Left renal pelvis (tissue), 4 donors: ENCODE measurements at places on chromosomes 5 and 9. TPM values are rescaled to one million over a fixed set of nuclear protein-coding genes. Genes with fewer than 3 reads are reported as not detected.

GRCh38 chr5:102886586-102886985 is 131.5 kb downstream of the PAM start:
- no peak for DNase-seq

DNA sequence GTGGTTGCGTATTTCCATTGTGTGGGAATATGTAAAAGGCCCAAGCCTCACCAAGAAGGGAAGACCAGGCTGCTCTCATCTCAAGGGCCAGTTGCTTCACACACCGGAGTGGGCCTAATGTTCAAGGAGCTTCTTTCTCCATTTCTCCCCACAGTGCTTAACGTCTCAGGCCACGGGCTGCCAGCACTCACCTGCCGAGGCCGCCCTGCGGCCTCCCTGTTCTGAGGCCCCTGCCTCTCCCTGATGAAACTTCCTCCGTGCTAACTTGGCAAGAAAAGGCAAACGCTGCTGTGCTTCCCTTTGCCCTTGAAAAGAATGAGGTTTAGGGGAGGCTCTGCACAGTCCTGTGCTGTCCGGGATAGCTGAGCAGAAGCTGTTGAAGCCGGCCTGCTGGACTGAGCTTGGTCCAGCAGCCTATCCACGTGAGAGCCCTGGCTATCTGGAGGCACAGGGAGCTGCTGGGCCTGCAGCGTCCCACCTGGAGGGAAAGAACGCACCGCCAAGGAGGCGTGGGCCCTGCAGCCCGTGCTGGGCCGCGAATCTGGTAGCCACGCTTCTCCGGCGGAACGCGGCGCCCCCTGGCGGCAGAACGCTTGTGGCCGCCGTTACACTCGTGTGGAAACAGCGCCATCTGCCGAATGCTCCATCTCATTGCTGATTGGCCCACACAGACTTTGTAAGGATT is 73.5 kb upstream of the PRSS3 start:
- peak; percentile 55 for DNase-seq

ANKRD20A1 gene
- 0.81 TPM for polyA plus RNA-seq

DNA sequence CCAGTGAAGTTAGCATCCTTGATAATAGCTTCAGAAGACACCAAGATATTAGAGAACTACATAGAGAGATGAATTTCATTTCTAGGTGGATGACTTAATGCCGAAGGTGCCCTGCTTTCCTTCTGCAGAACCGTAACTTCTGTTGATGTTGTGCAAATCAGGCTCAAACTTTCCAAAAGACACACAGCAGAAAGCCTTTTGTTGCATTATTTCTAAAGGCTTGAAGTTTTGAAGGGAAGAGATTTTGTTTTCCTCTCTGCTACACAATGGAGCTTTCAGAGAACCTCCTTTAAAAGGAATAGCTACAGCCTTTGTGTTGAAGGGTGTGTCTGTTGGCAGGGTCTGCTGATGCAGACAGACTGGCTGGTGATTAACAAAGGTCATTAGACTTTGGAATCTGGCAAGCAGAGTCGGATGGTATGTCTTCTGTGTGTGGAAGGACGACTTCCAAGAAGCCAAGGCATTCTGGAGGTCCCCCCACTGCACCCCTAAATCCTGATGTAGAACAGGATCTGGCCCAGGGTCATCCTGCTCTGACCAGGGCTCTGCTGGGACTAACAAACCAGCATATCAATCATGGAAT is 57.8 kb downstream of the ZNF462 start:
- no peak for DNase-seq

ACTL7B gene
- polyA plus RNA-seq, result not detected

DNA sequence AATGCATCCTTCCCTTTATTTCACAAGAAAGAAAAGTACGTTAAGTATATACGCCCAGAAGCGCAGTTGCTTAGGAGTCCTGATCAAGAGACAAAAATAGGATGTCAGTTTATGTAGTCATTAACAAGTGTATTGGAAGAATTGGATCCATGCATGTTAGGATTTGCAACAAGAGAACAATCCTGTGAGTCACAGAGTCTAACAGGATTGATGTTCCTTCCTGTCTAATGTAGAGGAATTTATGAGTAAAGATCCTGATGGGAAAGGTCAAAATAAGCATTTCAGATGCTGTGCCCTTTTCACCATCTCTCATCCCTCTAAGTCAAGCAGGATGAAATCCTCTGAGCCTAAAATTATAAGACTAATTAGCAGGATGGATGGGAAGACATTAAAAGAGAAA is 406.0 kb upstream of the GRIA1 start:
- DNase-seq, result no peak

DNA sequence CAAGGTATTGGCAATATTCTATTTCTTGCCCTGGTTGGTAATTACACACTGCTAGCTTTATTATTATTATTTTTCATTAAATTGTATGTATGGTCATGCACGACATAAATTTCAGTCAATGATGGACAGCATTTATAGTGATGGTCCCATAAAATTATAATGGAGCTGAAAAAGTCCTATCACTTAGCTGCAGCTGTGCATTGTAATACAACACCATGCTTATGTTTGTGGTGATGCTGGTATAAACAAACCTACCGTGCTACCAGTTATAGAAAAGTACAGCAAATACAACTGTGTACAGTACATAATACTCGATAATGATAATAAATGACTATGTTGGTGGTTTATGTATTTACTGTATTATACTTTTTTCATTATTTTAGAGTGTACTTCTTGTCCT is 65.5 kb downstream of the NR3C1 start:
- DNase-seq, result no peak

FAM169A gene
- 20.0 TPM for polyA plus RNA-seq

PIP5K1B gene
- polyA plus RNA-seq, result 6.2 TPM

- DNase-seq, result no peak
Observed at GRCh38 chr5:43636076-43636475, 33.1 kb downstream of the NNT start.

TMEM232 gene
- polyA plus RNA-seq, result 7.8 TPM
